ENCODE measurements at places on chromosomes 2 and 18.

DNA sequence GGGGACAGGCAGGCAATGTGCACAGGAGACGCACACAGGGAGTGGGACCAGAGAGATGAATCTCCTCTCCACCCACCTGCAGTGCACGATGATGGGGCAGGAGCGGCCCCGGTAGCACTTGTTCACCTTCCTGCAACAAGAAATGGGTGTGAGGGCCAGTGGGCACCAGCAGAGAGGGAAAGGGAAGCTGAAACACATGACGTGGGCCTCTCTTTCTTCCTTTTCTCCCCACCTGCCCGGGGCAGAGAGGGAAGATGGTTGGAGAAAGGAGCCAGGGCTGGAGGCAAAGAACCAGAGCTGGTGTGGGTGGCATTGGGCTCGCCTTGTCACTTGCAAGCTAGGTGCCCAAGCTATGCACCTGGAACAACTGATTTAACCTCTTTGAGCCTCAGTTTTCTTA lies 12.2 kb downstream of the DNAJB2 start:
- no peak for DNase-seq

GRCh38 chr18:47560723-47561715 lies 309.6 kb upstream of the SKOR2 start:
- no peak for DNase-seq

DNA sequence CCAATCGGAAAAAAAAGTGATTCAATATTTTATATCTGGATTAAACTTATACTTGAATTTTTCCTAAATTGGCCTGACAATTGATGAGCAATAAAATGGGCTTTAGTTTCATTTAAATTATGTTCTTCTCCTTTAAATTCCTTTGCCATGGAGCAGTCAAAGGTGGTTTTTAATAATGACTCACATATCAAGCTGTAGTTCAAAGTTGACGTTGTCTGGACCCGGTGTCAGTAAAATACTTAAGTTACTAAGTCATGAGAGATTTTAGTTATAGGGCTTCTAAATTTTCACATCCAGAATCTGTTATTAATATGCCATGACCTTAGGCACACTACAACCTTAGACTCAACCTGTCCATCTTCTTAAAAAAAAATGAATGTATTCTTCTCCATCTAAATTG lies 62.5 kb downstream of the CDH2 start:
- DNase-seq: no peak

- DNase-seq: no peak
These were observed 76.9 kb downstream of the KIAA2012 start for GRCh38 chr2:202149936-202150335.

- DNase-seq: no peak
These were observed 148.3 kb downstream of the RBM43 start for GRCh38 chr2:151113318-151113717.

GRCh38 chr18:34483198-34483597 lies 226.9 kb upstream of the DTNA start:
- no peak for DNase-seq

DNA sequence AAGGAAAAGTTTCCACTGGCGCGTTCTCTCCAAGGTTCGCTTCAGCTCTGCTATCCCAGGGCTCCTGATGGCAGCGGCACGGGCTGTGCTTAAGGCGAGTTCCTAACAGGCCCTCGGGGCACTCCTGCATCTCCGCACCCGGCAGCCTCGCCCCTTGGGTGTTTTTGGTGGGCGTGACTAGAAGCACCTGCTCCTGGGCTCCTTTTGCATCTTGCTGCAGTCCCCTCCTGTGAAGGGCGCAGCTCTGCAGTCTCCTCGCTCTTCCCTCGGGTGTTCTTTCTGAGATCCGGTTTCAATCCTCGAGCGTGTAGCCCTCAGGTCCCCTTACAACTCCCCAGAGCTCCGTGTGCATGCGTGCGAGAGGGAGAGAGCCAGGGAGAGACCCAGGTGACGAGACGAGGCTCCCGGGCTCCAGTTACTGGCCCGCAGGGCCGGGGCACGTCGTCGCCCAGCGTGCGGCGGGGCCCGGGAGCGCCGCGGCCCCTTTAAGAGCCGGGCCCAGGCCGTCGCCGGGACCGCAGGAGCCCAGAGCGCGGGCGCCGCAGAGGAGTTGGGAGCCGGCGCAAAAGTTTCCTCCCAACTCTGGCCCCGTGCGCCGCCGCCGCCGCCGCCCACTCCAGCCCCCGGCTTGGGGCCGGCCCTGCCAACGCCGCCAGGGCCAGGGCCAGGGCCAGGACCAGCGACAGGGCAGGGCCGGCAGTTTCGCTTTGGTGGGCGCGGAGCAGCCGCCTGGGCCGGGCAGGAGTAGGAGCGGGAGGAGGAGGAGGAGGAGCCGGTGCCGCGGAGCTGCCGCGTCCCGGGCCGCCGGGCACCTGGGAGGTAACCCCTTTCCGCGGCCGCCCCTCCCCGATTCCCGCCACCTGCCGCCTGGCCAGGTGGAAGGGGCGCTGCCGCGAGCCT lies at the start of gene PARD3B:
Gene PARD3B (plus strand): TSS at position 515 of the 900 bp plus-strand sequence. CDS start 525 bp downstream, outside the sequence.
- DNase-seq: no peak
